ENCODE measurements at places on chromosomes 12 and 14. TPM values are rescaled to one million over a fixed set of nuclear protein-coding genes. Genes with fewer than 3 reads are reported as not detected.

- no peak for DNase-seq
Observed at GRCh38 chr12:117890137-117890536, 78.7 kb downstream of the KSR2 start.

GRCh38 chr14:102507081-102507856, 2.3 kb downstream of the ANKRD9 start:
- DNase-seq: no peak

- no peak for DNase-seq
Observed at GRCh38 chr12:105072888-105073488, 11.3 kb downstream of the ALDH1L2 start.

DNA sequence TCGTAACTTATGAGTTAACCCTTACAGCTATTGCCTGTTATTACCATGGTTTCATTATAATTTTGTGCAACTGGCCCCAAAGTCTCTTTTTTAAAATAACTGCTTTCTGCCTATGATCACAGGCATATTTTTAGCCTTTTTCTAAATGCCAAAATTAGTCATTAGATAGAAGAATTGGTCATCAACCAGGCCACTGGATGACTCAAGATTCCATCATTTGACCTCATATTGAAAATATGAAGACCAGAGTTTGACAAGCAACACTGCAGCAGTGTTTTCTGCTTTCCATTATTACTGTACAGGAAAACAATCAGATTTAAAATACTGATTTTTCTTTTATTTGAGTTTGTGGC, 54.7 kb upstream of the OTOGL start:
- no peak for DNase-seq

Gene PYM1
- 28.5 TPM for total RNA-seq

All from omental fat pad (tissue), 4 donors.